ENCODE measurements at places on chromosomes 12 and 14. TPM values are rescaled to one million over a fixed set of nuclear protein-coding genes. Genes with fewer than 3 reads are reported as not detected.
A peak's percentile ranks its signal among the peaks of the same experiment; 100 is the strongest.

DNA sequence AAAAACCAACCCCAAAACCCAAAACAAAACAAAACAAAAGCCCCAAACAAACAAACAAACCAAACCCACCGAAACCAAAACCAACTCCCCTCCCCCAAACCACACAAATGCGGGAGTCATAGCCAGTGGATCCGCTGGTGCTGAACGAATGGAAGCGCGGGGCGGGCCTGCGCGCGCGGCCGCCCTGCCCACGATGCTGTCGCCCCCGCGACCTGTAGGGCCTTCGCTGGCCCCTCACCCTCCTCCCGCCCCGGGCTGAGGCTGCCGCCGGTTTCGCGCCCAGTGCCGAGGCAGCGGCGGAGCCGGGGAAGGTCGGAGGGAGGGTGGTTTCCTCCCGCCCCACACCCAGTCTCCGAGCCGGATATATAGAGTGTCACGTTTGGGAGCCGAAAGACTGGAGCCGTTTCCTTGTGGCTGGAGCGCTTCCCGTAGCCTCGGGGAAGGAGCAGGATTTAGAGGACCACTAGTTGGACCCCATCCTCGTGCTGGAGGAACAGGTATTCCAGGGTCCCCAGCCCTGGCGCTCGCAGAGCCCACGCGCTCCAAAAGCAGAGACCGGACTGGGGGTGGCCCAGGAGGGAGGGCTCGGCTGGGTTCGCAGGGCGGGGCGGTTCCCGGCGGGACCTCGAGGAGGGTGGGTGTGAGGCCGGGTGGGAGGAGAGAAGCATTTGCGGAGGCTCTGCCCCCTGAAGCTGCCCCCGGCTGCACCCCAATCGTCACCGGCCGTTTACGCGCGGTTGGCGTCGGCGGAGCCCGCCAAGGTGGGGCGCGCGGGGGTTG, at the start of gene FAR2:
FAR2 (plus strand) TSS at position 368 of the 780 bp plus-strand sequence. CDS start 121,172 bp downstream, outside the sequence.
- DNase-seq, result peak; percentile 35

GRCh38 chr12:67358781-67359338, 89.7 kb downstream of the CAND1 start:
- no peak for DNase-seq

- DNase-seq, result no peak
Observed at GRCh38 chr14:69671365-69672030, 60.1 kb downstream of the SUSD6 start.

- DNase-seq, result no peak
Observed at GRCh38 chr14:103684471-103684870, 30.8 kb downstream of the XRCC3 start.

DNA sequence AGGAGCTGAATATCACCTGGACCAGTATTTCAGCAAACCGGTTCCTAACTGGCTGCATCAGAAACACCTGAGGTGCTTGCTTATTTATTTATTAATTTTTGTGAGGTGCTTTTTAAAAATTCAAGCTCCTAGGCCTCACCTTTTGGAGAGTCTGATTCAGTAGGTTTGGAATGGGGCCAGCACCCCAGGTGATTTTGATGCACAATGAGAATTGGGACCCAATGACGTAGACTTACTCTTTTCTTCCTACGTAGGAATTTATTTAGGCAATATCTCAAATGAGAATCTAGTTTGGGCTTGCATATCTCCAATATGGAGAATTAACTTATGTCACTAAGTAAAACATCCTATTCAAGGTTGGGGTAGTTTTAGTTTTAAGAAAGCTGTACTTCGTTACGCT, 7.3 kb downstream of the YEATS4 start:
- no peak for DNase-seq

- DNase-seq, result no peak
Observed at GRCh38 chr12:131089531-131090273, 136.0 kb downstream of the ADGRD1 start.

DNA sequence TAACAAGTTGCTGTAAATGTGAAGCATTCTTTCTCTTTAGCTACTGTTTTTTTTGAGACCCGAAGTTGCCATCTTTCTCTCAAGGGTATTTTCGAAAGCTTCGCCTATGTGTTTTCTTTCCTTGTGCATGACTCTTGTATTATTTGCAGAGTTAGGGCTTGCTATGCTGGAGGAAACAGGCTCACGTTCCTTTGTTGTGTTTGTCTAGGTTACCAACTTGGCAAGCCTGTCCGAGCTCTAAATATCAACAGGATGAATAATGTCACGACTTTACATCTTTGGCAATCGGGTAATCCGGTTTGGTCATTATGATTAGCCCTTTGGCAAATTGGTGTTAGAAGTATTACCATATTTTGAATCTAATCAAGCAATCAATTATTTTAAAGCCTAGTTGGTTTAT, 15.9 kb upstream of the ATP6V0A2 start:
- DNase-seq, result no peak

Gene FAM181A
- 2.4 TPM for total RNA-seq

Gene EGLN3
- total RNA-seq, result 9.2 TPM

Gene TBX5
- not detected for total RNA-seq

Gene KRT83
- total RNA-seq, result not detected

Gene DLST
- 43.9 TPM for total RNA-seq

Gene GLIPR1L1
- not detected for total RNA-seq
